ENCODE measurements at places on chromosomes 13 and 19.
A peak's percentile ranks its signal among the peaks of the same experiment; 100 is the strongest.

DNA sequence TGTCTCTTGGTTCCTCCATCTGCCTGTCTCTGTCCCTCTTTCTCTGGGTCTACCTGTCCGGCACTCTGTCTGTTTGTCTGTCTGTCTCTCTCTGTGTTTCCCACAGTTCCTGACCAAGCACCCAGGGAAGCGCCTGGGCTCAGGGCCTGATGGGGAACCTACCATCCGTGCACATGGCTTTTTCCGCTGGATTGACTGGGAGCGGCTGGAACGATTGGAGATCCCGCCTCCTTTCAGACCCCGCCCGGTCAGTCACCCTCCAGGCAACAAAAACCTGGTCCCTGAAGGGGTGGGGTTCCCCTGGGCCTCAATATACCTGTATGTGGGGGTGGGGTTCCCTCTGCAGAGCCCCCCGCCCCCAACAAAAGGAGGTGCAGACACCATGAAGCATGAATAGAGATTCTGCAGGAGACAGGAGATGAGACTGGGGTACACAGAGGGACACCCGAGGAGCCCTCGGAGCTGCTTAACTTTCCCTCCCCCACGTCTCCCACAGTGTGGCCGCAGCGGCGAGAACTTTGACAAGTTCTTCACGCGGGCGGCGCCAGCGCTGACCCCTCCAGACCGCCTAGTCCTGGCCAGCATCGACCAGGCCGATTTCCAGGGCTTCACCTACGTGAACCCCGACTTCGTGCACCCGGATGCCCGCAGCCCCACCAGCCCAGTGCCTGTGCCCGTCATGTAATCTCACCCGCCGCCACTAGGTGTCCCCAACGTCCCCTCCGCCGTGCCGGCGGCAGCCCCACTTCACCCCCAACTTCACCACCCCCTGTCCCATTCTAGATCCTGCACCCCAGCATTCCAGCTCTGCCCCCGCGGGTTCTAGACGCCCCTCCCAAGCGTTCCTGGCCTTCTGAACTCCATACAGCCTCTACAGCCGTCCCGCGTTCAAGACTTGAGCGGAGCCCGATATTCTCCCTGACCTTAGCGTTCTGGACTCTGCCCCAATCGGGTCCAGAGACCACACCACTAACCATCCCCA, 2.6 kb upstream of the CACNG7 start:
- peak; percentile 30 for DNase-seq

DNA sequence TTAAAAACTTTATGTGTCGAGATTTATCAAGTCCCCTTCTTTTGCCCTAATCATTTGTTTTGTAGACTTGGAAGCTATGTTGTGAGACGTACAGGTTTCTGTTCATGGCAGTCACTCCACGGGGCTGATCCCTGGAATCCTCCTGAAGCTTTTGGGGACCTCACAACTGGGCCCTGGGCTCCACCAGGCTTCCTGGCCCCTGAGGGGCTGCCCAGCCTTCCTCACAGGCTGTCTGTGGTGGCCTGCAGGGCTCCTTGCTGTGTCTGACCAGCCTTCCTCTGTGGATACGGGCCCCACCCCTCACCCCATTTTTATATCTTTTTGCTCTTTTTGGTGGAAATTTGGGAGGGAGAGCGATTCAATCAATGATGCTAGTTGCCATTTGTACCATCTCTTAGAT, 38.1 kb downstream of the CHST8 start:
- no peak for DNase-seq

- DNase-seq = no peak
These were observed 825.2 kb downstream of the SLITRK1 start for GRCh38 chr13:83057119-83057518.

- DNase-seq = no peak
These were observed 152.4 kb downstream of the DCLK1 start for GRCh38 chr13:35978607-35979316.

- DNase-seq = no peak
These were observed 101.5 kb downstream of the ZNF557 start for GRCh38 chr19:7170983-7171382.

GRCh38 chr13:32205431-32206096, 109.6 kb downstream of the ZAR1L start:
- DNase-seq = no peak

GRCh38 chr19:55352040-55352439, 2.5 kb downstream of the COX6B2 start:
- DNase-seq = no peak

GRCh38 chr19:32291876-32292275, 53.5 kb upstream of the ZNF507 start:
- DNase-seq = no peak

DNA sequence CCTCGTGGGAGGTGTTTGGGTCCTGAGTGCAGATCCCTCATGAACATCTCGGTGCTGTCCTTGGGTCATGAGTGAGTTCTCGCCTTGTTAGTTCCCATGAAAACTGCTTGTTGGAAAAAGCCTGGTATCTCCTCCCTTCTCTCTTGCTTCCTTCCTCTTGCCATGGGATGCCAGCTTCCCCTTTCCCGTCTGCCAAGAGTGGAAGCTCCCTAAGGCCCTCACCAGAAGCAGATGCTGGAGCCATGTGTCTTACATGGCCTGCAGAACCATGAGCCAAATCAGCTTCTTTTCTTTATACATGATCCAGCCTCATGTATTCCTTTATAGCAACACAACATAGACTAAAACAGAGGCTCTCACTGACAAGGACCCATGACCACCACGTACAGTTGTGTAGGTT, 8.2 kb downstream of the ADGRE2 start:
- DNase-seq = no peak

DNA sequence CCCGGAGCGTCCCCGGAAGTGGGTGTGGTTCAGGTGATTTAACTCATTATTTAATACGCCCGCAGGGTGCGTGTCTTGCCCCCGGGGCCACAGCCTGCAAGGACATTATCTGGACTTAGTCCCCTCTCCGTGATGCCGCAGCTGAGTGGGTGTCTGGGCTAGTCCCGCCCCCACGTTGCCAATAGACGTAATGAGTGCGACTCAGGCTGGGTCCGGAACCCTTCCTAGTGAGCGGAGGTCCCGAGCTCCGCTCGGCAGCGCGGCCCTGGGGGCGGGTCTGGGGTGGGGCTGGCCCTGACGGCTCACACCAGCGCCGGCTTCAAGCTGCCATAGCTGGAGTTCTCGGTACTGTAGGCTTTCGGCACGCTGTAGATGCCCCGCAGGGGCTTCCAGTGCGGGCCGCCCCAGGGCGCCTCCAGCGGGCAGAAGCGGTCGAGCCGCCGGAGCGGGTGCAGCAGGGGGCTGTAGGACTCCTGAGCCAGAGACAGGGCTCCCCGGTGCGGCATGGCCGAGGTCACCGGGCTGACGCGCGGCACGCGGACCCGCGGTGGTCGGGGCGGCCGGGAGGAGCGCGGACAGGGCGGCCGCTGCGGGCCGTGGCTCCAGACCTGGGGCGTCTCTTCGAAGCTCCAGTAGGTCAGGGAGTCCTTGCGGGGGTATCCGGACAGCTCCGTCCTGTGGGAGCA, 918 bp upstream of the LHB start:
- DNase-seq = peak; percentile 38

DNA sequence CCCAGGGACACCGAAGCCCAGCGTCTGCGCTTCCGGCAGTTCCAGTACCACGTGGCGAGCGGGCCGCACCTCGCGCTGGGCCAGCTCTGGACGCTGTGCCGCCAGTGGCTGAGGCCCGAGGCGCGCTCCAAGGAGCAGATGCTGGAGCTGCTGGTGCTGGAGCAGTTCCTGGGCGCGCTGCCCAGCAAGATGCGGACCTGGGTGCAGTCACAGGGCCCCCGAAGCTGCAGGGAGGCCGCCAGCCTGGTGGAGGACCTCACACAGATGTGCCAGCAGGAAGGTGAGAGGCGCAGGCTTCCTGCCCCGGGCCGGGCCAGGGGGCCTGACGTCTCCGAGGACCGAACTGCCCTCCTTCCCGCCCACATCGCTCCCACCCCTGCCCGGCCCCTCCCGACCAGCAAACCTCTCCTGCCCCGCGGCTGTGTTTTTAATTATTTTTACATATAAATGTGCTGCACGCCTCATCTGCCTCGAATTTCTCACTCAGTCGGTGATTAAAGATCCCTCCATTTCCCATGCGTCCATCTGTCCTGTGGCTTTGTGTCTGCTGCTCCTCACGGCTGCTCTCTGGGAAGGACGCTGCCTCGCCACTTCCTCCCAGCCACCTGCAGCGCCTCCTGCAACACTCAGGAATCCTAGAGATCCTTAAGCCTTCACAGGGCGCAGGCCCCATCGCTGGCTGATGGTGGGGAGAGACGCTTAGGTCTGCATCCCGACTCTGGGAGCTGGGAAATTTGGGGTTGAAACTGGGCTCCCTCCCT, 4.3 kb downstream of the ZSCAN1 start:
- no peak for DNase-seq

DNA sequence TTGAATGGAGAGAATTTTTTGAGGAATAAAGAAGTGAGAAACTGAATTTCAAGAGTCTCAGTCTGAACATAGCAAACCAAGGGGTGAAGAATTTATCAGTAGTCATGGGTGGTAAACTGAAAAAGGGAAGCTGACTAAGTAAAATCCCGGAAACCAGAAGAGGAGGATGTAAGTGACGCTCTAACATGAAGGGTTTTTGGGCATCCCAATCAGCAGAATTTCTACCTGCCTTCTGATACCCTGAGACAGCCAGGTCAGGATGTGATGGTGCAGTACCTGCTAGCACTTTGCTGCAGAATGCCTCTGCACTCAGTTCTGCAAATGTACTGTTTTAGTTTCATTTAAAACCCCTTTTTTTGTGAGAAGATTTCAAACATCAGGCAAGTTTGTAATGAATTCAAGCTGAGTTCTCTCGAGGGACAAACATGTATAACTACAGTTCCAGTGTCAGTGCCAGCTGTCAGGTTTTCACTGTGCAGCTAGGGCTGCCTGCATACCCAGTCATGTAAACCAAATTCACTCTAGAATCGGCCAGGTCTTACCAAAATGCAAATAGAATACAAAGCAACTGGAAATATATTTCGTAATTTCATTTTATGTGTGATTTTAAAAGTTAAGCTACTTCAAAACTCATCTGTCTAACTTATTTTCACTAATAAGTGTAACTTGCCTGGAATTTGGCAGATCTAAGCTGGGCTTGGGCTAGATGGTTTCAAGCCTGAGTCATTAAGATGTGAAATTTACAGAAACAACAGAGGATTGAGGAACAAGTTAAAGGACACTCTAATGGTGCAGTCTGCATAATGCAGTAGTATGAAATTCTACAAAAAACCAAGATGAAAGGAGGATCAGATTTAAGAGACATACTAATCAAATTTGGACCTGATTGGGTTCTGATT, 13.8 kb downstream of the METTL21C start:
- DNase-seq = no peak

DNA sequence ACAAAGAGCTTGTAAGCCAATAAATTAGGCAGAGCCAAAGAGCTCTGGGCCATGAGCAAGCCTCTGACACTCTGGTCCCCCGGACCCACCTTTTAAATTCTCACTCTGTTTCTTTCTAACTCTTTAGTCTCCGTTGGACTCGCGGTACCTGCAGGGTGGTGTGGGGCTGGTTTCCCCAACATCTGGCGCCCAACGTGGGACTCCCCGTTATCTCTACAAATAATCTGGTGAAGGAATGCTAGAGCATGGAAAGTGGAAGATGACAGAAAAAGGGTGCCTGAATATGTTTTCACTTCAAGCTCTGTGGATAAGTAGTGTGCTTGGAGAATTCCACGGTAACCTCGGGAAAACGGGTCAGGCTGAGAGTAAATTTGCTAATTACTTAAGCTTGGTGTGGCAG, 36.5 kb upstream of the CYP2B6 start:
- DNase-seq = no peak

DNA sequence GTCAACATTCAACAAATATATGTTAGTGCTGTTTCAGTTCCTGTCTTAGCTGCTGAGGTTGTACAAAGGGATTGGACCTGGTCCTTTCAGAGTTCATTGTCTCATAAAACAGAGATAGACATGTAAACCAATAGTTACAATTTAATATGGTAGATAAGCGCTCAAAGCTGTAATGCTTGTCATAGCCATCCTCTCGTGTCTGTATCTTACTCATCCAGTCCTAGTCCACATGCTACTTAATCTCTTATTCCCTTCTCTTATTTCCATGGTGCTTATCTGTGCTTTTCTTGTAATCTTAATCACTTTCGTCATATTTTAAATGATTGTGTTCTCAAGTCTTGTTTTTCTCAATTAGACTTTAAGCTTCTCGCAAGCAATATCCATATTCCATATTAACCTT, 185.2 kb upstream of the OBI1 start:
- DNase-seq = no peak

DNA sequence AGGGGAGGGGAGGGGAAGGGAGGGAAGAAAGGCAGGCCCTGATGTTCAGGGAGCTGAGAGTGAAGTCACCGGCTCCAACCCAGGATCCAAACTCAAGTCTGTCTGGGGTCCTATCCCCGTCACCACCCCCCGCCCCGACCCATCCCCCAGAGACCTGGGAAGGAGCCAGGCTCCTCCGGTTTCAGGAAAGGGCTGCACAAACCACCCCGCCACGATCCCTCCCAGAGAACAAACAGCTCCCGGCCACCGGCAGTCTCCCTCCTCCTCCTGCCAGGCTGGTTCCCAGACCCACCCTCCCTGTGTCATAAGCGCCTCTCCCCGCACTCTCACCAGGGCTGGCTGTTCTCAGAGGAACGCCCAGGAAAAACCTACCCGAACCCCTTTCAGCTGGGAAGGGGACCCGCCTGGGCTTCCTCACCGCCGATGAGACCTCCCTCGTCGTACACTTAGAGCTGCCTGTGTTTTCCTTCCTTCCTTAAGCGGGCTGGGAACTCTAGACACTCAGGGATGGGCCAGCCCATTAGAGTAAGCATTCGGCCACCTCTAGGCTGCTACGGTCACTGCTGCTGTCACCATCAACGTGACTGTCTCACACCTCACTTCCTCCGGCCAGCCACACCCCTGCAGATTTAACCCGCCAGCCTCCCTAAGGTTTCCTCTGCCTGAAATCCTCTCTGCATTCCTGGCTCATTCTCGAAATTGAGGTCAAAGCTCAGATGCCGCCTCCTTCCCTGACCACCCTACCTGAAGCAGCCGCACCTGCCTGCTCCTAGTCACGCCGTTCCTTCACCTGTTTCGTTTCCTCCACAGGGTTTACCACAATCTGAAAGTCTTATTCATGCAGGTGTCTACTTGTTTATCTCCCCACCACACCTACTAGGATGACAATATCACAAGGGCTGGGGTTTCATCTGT, 6.3 kb upstream of the RDH13 start:
- no peak for DNase-seq

GRCh38 chr13:34750078-34750931, 191.8 kb upstream of the NBEA start:
- DNase-seq = no peak

DNA sequence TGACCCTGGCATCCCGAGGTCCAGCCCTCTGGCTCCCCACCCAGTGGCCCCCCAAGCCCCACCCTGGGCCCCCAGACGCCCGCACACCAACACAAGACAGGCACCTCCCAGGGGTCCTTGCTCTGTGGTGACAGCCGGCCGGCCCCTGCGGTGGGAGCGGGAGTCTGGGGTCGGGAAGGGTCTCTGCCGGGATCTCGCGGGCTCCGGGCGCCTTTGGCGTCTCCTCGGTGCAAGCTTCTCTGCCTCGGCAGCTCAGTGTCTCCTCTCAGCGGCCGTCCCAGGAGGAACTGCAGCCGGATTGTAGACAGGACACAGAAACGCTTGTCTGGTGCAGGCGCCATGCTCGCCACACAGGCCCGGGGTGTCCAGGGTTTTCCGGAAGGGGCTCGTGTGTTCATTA, 43.7 kb downstream of the TMEM255B start:
- DNase-seq = no peak

Data from stimulated activated CD4-positive, alpha-beta T cell treated with anti-CD3 and anti-CD28 coated beads, Interleukin-1b, Interleukin-23, amount 100 ng/mL, for 1 hour (primary cell).